ENCODE measurements at places on chromosomes 6 and 20.

- DNase-seq, result no peak
Observed at GRCh38 chr6:13716225-13716954, 4.8 kb upstream of the RANBP9 start.

- DNase-seq, result no peak
Observed at GRCh38 chr6:50288881-50289280, 239.2 kb upstream of the DEFB112 start.

GRCh38 chr20:50425076-50425475 lies 85.1 kb upstream of the PTPN1 start:
- no peak for DNase-seq

DNA sequence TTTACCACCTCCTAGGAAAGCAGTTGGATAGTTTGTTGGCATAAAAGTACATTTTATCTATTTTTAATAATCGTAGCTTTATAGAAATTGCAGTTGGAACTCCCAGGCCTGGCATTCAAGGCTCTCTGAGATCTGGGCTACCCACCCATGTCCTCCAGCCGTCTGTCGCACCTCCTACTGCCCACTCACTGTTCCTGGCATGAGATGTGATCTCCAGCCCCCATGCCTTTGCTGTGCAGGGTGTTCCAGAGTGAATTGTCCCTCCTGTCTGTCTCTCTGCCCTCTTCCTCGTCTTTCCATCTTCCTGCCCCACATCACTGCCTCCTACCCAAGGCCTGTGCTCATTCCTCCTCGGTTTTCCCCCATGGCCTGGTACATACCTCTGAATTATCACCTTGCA lies 50.7 kb downstream of the PTPN1 start:
- no peak for DNase-seq
